ENCODE measurements at places on chromosomes 2 and 18.

- DNase-seq, result no peak
These were observed 23.4 kb downstream of the NEMP2 start for GRCh38 chr2:190511104-190511503.

DNA sequence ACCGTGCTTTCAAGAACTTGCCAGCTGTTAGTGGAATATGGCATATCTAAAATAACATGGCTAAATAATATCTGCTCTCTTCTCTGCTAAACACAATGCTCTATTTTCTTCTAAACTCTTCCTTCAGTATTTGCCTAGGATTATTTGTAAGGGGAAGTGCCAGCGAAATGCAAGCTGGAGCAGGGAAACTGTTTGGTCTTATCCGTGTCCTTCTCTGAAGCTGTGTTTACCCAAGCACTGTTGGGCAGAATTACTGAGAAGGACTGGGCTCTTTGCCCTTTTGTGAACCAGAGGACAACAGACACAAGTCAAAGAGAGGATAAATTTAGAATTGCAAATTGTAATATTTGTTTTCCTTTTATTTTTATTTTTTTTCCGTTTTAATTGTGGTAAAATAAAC, 23.6 kb downstream of the CPO start:
- no peak for DNase-seq

DNA sequence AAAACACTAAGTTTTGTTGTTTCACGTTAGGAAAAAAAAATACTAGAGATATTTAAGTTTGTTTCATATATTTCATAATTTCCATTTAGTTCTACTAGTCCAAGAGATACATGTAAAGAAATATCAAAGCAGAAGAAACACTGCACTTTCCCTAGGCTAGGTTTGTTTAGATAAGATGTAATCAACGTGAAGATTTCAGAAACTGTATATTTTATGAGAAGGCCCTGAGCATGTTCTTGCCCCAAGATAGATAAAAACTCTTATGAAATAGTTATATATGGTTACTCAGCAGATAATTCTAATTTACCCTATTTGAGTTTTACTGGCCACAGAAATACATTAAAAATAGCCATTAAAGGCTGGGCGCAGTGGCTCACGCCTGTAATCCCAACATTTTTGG, 143.6 kb upstream of the CBLN2 start:
- no peak for DNase-seq

DNA sequence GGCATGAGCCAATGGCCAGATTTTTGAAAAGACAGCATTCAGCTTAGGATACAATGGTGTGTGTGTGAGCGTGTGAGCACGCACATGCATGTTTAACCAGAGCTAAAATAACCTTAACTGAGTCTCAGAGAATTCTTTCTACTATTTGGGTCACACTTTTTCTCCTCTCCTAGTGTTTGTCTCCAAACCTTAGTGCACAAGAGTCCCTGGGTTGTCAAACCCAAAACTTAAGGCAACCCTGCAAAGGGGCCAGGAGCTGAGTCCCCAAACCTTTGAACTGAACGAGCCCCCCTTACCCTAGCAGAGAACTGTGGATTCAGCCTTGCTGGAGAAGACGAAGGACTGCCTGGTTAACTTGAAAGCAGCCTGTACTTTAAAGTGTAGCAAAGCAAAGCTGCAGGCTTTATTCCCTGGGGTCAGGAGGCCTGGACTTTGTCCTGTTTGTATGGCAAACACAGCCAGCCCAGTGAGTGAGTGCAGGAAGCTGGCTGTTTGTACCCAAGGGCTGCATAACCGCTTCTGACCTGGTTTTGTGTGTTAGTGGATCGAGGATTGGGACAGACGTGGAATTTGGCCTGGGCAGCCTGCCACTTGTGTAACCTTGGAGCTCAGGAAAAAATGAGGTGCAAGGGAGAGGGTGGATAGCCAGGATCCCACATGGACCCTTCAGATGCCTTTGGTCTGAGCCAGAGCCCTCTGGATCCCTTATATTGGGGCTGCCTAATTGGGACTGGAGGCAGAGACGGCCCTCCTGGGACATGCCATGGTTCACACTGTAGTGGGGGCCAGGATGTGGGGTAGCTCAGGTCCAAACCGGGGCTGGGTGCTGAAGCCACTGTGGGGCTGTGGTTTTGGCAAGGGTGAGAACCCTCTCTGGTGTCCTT, 6.4 kb upstream of the PSMD1 start:
- DNase-seq, result no peak

- DNase-seq, result no peak
These were observed 9.2 kb downstream of the TGIF1 start for GRCh38 chr18:3458952-3459853.

- DNase-seq, result peak; percentile 47
These were observed 45.3 kb downstream of the ACAA2 start for GRCh38 chr18:49768051-49768391.

DNA sequence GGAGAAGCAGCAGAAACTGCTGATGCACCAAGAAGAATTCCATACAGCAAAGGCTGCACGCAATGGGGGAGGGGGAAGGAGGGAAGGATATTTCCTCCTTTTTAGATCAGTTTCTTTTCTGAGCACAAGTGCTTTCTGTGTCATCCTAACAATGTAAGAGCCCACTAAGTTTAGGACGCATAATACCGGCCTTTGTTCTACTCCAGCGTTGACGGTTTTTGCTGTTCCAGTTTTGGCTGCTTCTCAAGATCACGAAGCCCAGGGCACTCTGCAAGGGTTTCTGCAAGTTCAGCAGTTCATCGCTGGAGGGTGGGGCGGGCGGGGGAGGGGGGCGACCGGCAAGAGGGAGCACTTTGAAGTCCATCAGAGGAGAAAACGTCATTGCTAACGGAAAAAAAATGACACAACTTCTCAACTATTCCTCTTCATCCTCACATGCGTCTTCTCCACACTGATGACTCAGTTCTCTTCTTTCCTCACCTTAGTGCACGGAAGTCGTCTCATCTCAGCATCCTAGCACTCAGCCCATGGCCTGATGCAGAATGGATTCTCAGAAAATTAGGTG, 8.7 kb downstream of the FAM178B start:
- peak; percentile 21 for DNase-seq

DNA sequence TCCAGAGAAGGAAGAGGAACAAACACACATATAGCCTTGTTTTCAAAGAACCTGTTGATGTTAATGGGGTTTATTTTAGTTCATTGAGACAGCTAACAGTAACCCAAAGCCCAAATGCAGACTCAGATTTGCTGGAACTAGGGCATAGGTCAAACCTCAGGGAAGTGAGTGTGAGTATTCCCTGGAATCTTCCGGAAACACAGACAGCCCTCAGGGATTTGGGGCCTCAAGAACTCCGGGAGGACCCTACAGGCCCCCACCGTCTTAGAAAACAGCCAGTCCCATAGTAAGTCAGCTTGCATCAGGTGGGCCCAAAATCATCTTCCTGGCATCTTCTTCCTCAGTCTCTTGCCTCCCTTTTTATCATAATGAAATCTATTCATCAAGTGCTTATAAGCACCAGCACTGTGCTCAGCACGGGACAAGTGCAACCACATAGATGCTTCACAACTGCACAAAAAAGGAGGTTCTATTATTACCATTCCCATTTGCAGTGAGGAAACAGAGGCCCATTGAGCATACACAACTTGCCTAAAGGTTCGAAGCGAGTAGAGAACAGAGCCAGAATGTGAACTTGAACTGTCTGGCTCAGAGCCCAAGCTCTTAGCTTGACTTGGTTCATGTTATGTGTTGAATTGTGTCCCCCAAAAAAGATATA, 50.2 kb upstream of the BCL11A start:
- no peak for DNase-seq

GRCh38 chr2:217979151-217979811, 23.5 kb downstream of the TNS1 start:
- no peak for DNase-seq

DNA sequence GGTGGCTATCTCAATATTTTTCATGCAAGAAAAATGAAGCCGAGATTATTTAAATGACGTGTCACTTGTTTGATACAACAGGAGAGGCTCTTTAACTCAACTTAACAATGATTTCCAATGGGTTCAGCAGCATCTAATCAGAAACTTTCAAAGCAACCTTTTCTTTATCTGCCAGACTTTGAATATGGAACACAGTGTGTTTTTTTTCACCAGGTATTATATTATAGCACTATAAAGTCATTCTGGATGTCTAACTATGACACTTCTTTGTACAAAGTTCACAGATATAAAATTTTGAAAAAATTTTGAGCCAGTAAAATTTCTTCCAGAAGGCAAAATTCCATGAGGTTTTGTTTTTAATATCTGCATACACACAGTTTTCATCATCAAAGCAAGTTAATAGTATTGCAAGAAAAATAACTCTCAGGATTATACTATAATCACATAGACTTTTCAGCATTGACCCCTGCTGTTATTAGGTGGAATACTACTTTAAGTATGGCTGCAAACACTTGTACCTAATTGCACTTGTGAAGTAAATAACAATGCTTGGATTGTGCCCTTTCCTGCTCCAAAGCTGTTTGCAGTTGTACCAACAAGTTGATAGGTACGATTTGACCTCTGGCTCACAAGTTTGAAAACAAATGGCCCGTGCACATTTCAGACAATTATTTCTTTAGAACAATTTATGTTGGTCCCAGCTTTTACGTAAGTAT, 44.0 kb upstream of the DSG1 start:
- DNase-seq, result no peak

DNA sequence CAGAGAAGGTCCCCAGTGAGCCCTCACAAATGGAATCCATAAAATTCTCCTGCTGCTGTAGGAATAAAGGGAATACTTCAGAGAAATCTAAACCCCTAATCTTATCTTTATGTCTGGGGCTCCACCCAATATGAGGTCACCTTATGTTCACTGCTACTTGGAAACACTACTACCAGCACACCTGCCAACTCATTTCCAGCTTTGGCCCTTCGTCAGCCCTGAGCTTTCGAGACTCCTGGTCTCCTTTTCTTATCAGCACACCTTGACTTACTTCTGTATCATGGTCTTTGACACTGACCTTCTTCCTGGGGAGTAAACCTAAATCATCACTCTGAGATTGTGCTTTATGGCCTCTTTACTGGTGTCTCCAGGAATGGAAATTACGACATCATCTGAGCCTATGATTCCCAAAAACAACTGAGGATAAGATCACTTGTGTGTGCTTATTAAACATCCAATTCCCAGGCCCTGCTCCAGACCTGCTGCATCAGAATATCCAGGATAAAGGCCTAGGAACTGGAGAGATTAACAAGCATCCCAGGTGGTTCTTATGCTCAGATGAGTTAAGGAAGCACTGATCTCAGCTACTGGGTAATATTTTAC, 22.2 kb upstream of the ASNSD1 start:
- no peak for DNase-seq

GRCh38 chr2:28326469-28326805, 66.2 kb upstream of the FOSL2 start:
- DNase-seq, result no peak

DNA sequence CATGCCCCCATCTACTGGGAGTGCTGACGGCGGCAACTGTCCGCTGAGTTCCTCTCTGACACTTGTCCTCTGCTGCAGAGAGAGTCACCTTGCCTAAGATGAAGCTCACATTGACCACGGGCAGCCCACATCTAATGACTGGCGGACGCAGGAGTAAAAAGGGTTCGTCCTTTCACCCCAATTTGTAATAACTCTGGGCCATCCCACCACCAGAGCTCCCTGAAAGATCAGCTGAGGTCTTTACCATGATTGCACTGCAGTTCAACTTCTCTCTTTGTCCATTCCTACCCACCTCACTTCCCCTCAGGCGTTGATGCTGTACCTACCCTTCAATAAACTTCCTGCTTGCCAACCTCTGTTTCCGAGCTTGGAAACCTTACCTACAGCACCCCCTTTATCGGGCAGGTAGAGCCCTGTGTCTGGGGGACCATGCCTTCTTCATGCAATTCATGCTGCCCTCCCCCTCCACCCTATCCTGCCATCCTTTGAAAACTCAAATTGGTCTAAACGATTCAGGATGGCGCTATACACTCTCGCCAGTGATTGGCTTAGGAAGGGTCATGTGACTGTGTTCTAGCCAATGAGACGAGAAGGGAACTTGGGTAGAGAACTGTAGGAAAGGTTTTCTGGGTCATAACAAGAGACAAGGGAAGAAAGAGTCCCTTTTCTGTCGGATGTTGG, 10.3 kb upstream of the B3GNT2 start:
- DNase-seq, result no peak

- DNase-seq, result no peak
These were observed 5.5 kb upstream of the GPR75 start for GRCh38 chr2:53865264-53865663.

DNA sequence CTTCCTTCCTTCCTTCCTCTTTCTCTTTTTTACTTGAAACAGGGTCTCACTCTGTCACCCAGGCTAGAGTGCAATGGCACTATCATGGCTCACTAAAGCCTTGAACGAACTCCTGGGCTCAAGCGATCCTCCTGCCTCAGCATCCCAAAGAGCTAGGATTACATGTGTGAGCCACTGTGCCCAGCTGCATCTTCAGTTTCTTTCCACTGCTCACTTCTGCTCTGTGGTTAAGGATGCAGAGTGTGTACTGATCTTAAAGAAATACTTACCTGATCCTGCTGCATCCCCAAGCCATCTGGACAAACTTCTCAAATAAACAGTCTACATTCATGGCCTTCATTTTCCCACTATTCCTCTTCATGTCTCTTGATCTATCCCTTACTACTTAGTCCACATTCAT, 13.0 kb downstream of the DPP4 start:
- no peak for DNase-seq

GRCh38 chr2:200340508-200341224, 34.2 kb downstream of the SPATS2L start:
- no peak for DNase-seq

DNA sequence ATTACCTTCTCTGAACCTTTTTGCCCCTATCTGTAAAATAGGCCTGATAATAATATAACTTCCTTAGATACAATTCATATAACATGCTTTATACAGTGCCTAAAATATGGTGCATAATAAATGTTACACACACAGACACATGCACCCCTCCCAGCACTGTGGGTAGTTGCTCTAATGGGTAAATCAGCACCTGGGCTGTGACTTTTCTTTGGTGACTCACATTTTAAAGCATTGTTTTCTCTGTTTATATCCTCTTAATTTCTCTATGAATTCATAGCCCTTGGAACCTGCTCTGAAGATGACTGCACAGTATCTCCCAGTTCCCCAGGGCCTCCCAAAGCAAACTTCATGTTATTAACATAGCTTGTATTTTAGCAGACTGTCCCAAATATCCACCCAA, 248.2 kb upstream of the TNP1 start:
- DNase-seq, result no peak

- no peak for DNase-seq
These were observed 547 bp downstream of the SLC35F5 start for GRCh38 chr2:113755835-113756354.

GRCh38 chr18:22490429-22490846, 72.7 kb upstream of the CTAGE1 start:
- DNase-seq, result no peak

GRCh38 chr2:145161656-145162055, 641.7 kb upstream of the ZEB2 start:
- no peak for DNase-seq

DNA sequence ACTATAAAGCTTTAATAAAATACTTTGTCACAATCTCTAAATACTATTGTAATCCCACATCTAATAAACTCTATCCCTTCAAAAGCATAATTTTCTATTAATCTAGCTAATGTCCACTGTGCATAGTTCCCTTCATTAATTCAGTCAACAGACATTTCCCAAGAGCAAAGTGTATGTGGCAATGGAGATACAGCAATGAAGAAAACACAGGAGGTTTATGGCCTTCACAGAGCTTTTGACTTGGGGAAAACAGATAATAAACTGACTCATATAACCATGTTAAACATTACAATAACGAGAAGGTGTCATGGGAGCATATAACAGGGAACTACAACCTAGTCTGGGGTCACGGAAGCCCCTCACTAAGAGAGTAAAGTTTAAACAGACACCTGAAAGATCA, 86.3 kb downstream of the SPIRE1 start:
- no peak for DNase-seq
